Choroid plexus epithelial cell (primary cell): ENCODE measurements at places on chromosomes 3 and 15.
A peak's percentile ranks its signal among the peaks of the same experiment; 100 is the strongest.

- DNase-seq, result peak; percentile 50
Observed at GRCh38 chr15:85168642-85169173, 187.1 kb downstream of the PDE8A start.

DNA sequence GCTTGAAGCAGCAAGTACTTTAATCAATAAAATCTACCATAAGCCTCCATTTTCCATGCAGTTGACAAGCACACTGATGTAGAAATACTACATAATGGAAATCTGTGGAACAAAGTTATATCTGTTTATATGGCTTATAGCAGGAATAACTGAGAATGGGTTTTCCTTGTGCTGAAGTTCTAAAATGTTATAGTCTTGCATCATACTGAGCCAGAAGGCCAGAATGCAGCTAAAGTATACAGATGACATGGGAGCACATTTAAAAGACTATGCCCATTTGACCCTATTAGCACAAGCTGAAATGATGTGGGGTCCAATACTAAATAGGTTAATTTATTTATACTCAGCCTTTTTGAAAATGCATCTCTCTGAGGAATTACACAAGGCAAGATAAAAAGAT is 25.1 kb downstream of the SLC24A5 start:
- DNase-seq, result peak; percentile 45

DNA sequence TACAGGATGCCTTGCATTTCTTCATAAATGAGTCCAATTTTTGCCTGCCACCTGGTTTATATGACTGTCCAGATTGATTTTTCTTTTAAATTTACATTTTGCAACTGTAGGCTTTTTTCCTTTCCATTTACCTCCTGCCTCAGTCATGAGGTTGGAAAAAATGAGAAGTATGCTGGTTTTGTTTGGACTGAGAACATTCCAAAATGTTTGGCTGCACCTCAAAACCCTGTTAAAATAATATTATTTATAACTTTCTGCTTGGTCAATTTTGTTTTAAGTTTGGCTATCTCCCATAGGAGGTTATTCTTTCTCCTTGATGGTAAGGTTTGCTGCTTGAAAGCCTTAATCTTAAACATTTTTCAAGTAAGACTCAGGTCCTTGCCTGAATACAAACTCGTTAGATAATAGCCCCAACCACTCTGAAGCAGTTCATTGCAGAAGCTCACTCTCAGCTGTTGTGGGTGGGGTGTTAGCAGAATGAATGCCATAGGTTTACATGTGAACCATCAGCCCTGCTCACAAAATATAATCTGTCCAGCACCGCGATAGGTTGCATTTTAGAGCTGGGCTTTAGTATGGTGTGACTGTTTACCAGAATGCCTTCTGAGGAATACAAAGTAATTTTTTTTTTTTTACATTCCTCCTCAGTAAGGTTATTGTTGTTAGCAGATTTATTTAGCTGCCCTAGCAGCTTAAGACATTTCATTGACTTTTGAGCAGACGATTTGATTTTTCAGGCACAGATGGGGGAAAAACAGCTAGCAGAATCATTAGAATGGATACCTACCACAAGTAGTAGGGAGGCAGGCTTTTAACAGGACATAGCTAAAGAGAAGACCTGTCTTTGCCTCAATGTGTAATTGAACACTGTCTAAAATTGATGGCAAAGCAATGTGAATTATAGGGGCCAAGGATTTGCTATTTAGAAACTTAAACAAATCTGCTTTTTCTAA is 630.8 kb upstream of the KCNMB2 start:
- peak; percentile 95 for DNase-seq

DNA sequence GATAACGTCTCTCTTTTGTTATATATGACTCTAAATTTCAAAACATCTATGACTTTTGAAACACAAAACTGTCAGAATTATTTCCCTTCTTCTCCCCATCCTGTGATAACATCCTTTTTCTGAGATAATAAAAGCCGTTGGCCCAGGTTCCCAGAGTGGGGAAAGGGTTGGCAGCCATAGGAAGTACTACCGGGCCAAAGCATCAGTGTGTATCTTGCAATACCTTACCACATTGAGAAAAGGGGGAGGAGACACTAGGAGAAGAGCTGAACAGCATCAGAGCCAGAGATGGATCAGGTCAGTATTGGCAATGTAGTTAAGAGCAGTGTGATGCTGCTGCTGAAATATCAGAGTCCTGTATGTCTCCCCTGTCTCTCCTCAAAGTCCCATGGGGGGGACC is 210.0 kb upstream of the PROK2 start:
- no peak for DNase-seq

- DNase-seq, result no peak
Observed at GRCh38 chr3:38581774-38582173, 67.7 kb downstream of the SCN5A start.

DNA sequence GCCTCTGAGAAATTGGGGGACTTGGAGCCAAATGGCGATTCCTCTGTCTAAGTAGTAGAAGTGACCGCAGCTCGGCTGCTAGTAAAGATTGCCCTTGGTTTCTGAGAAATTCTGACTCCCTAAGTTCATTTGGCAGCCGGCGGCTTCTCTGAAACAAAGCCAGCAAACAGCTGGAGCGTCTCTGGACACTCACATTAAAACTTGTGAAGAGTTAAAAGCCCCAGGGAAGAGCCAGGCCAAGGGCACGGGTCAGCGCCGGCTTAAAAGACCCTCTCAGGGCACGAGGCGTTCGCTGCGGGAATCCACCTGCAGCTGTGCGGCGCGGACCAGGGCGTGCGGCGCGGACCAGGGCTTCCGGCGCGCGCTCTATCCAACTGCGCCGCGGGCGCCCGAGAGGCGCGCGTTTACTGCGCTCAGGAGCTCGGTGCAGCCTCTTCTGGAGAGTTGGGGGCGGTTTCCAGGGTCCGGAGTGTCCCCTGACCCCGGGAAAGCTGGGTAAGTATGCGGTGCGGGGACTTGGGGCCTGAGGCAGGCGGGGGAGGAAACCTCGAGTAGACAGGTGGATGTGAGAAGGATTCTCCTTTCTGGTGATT is at the start of gene COL6A5:
TSS of gene COL6A5 (plus strand) at position 186 of the 593 bp plus-strand sequence. CDS start 27,967 bp downstream, outside the sequence.
- peak; percentile 28 for DNase-seq

DNA sequence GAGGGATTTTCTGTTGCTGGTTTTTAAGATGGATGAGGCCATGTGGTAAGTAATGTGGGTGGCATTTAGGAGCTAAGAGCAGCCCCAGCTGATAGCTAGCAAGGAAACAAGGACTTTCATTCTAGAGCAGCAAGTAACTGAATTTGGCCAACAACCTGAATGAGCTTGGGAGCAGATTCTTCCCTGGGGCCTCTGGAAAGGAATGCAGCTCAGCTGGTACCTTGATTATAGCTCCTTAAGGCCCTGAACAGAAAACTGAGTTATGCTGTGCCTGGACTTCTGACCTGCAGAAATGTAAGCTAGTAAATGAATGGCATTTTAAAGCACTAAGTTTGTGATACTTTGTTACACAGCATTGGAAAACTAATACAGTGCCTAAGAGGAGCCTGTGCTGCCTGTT is 565.5 kb downstream of the PDCD6IP start:
- no peak for DNase-seq

GRCh38 chr15:99320374-99321215 is 69.3 kb downstream of the LRRC28 start:
- DNase-seq, result no peak

GRCh38 chr15:93987068-93987467 is 244.3 kb upstream of the MCTP2 start:
- DNase-seq, result no peak

- no peak for DNase-seq
Observed at GRCh38 chr15:81165535-81165934, 31.1 kb upstream of the IL16 start.

DNA sequence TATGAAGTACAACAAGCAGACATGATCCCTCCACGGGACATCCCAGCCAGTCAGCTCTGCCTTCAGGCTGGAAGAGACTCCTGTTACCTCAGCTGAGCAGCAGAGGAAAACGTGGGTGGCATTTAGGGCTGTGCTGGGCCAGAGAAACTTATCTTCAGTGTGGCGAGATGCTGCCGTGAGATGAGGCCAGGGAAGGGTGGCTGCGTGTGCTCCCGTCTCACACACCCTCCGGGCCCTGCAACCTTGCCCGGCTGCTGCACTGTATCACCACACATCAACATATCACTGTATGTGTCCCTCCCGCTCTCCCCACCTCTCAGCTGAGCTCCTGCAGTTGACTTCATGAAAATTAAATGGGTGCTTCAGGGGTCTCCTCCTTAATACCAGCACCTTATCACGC is 23.4 kb downstream of the BMF start:
- DNase-seq, result no peak
